ENCODE measurements at places on chromosomes 5 and 9.

- DNase-seq = no peak
These were observed 83.8 kb upstream of the FREM1 start for GRCh38 chr9:14993901-14994554.

- no peak for DNase-seq
These were observed 134.6 kb downstream of the DENND1A start for GRCh38 chr9:123795336-123795735.

DNA sequence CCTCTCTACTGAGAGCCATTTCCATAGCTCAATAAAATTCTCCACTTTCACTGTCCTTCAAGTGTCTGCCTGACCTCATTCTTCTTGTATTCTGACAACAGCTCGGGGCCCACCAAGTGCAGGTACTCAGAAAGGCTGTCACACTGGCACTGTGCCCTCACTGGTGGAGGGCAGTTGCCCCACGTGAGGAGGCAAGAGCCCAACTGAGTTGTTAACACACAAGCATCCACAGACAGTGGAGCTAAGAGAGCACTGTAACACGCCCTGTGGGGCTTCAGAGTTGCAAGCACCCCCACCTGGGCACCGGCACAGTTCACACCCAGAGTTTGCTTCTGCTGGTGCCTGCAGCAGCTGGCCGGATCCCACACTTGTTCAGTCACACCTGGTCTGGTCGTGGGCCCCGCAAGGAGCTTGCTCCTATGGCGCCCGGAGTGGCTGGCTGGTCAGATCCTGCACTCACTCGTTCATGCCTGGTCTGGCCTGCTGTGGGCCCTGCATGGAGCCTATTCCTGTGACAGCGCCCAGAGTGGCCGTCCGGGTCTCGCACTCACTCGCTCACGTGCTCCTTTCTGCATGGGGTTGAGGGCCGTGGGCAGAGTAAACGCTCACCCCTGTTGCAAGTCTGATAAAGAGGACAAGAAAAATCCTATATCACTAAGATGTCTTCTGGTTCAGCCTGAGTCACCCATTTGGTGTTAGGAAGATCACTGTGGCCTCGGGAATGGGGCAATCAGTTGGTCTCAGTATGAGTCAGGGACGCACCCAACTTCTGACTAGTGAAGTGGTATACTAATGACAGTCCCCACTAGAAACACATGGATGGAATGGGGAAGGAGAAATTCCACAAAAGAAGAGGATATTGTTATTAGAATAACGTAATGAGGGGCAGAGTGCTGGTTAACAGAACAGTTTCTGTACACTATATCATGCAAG is 87.0 kb upstream of the CCNH start:
- DNase-seq = no peak

DNA sequence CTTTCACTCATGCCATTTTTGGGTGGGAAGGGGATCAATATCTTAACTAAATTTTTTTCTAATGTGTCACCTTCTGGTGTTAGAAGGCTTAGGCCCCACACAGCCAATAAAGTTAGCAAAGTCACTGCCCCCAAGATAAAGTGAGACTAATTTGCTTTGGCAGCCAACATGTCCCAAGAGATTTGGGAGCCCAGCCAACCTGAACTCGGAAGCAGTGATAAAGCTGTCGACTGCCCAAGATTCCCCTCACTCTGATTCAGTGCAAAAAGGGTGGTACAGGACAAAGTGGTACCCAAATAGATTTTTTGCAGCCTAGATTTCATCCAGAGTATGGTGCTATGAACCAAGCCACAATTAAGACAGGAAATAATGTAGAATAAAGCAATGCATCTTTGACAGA is 572.5 kb upstream of the ARRDC3 start:
- DNase-seq = no peak

DNA sequence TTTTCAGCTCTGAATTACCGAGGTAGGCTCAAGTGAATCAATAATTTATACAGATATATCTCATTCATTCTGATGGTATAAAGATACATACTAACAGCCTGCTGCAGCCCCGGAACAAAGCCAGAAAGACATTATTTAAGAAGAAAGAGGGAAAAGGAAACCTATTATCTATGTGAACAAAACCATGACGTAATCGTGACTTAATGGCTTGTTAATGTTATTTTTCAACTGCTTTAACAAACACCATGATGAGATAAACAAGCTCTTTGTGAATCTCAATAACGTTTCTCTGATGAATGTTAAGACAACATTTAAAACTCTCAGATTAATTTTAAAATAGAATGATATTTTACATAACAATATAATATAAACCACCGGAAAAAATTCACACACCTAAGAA is 237.1 kb downstream of the SLF1 start:
- no peak for DNase-seq

- DNase-seq = no peak
These were observed 32.1 kb upstream of the MED10 start for GRCh38 chr5:6410421-6410820.
